ENCODE measurements at places on chromosomes 6 and 20.

DNA sequence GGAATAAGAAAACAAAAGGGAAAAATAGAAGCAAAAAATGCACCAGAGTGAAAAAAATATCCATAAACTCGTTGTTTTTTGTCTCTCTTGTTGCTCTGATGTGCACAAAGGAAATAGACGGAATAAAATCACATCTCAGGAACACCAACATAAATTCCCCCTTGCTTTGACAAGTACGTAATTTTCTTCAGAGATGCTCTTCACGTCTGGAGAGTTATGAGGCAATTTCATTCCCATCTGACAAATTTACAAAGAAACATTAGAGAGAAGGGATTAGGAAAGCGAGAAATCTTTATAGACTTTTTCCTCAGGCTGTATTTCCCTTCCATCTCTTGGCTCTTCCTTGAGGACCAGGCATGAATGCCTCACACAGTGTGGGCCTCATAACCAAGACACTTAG lies 250.1 kb upstream of the ZFP64 start:
- DNase-seq, result no peak

DNA sequence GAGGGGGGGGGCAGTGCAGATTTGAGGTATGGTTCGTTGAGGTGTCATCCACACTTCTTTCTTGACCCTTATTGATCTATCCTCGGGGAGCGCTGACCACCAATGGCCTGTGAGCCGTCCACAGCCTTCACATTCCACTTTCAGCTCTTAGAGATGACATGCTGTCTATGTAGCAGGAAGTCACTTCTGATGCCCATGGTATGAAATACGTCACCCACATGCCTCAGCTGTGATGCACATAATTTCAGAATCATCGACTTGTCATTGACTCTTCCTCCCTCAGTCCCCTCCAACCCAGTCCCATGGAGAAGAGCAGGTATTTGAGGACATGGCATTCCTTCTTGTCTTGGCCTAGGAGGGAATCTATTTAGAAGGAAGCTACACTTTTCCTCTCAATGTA lies 4.7 kb upstream of the ADGRF5 start:
- DNase-seq, result no peak

DNA sequence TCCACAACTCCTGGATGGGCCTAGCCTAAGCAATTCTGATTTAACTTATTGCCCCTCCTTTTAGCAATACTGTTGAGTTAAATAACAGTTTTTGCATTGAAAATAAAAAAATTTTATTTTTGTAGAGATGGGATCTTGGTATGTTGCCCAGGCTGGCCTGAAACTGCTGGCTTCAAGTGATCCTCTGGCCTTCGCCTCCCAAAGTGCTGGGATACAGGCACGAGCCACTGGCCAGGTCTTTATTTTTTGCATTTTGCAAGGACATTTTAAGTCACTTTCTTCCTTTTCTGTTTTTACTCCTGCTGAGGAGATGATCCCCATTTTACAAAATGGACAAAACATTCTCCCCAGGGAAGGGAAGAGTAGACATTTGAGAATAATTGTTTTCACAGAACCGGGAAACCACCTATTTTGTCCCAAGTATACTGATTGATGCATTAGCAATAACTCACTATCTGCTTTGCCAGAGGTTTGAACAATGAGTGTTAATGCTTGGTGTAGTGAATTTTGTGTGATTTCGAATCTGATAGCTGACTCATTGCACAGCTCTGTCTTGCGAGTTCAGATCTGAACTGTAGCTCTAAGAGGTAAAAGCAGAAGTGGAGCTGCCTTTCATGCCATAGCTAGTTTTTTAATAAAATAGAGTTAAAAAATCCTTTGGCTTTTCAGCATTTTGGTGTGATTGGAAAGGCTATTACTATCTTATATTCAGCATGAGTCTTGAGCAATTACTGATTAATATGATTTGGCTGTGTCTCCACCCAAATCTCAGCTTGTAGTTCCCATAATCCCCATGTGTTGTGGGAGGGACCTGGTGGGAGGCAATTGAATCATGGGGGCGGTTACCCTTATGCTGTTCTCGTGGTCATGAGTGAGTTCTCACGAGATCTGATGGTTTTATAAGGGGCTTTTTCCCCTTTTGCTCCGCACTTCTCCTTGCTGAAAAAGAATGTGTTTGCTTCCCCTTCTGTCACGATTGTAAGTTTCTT lies 20.9 kb downstream of the IGF2R start:
- no peak for DNase-seq

DNA sequence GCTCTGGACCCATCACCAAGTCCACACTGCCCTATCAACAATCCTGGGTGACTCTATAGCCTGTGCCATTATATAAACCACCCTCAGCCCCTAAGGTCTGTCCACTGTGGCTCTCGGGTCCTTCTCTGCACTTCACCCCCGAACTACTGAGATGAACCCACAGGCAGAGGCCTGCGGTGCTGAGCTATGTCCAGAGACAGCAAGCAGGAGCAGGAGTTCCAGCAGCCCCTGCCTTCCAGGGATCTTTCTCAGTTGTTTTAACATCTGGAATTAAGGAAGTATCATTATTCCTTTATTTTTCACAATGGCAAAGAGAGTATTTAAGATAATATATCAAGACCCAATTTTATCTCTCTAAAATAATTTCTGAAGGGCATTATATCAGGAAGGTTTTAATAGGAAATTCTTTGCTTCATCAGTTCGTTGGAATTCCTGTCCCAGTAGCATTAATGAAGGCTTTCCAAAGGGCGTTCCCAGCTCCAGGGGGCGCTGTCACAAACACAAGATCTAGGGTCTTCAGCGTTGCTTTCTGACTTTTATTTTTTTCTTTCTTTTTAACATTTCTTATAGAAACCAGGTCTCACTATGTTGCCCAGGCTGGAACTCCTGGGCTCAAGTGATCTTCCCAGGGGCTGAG lies 27.3 kb downstream of the RRBP1 start:
- DNase-seq, result no peak

- DNase-seq, result no peak
Measured at GRCh38 chr20:10670501-10671220, 3.1 kb downstream of the JAG1 start.

- DNase-seq, result no peak
Measured at GRCh38 chr20:23226612-23227265, 123.9 kb upstream of the NXT1 start.

- no peak for DNase-seq
Measured at GRCh38 chr6:122009000-122009350, 390.5 kb upstream of the HSF2 start.

GRCh38 chr20:17822039-17822438 lies 122.3 kb downstream of the BANF2 start:
- DNase-seq, result no peak

GRCh38 chr20:47272893-47273590 lies 83.5 kb downstream of the ZMYND8 start:
- no peak for DNase-seq

- no peak for DNase-seq
Measured at GRCh38 chr6:130969791-130970491, 93.1 kb downstream of the EPB41L2 start.

- DNase-seq, result no peak
Measured at GRCh38 chr20:8118039-8118438, 14.0 kb upstream of the PLCB1 start.
